Stimulated activated CD4-positive, alpha-beta T cell treated with anti-CD3 and anti-CD28 coated beads, Interleukin-15, amount 100 ng/mL, for 1 hour (primary cell): ENCODE measurements at places on chromosomes 5 and 9.

DNA sequence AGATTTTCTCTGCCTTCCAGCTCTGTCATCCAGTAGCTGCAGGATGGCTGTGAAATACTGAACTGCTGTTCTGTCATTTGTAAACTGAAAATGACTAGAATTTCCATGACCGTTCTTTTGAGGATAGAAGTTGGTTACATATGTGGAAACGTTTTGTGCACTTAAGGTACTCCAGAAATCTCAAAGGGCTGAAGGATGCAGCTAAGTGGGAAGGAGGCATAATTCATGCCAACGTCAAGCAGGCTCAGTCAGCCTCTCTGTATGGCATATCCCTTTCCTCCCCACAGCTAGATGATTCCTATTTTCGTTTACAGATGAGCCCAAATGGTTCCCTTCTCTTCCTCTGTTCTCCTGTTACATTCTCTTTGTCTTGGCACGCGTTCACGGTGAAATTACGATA, 257.6 kb downstream of the FBXL7 start:
- no peak for DNase-seq

DNA sequence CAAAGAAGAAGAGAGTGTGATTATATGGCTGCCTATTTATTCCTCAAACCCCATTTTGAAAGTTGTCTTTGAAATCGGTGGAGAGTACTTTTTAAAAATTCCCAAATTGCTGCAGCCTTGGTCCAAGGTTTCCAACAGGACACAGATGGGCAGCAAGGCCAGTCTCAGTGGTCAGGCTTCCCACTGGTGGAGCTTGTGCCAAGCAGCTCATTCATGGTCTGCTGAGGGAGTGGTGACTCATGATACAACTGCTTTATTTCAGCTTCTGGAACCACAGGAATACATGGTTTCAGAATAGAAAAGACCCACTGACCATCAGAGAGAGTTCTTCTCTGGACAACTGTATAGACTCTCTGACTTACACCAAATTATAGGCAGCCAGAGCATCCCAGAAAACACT, 673.1 kb upstream of the KLF4 start:
- no peak for DNase-seq

- no peak for DNase-seq
These were observed 238.2 kb downstream of the SLIT3 start for GRCh38 chr5:169062690-169063089.

- no peak for DNase-seq
These were observed 1087.7 kb upstream of the ARRDC3 start for GRCh38 chr5:92470770-92471169.

DNA sequence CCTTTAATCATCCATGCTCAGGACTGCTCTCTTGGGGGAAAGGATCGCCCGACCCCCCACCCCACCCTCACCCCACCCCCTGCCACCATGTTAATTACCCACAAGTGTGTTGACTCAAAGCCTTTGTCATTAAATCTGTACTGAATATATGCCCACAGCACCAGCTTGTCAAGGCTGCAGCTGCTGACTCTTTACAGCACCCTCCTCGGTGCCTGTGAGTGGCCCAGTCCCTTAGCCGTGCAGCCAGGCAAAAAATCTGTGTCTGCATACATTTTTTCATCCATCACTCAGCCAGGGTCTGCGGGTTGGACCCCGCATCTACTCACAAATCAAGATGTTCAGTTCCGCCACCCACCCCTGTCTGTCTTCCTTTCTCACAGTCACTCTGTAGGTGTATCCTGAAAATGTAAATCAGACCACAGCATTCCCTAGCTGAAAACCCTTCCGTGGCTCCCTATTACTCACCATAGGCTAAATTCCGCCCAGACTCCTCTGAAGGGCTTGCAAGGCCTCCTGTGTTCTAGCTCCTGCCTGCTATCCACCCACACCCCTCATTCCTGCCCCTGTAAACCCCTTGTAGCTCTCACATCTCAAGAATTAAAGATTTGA, 53.7 kb upstream of the KCNIP1 start:
- DNase-seq = no peak

- no peak for DNase-seq
These were observed 134.3 kb upstream of the ICE1 start for GRCh38 chr5:5288201-5288600.

GRCh38 chr5:43608406-43608805, 5.4 kb downstream of the NNT start:
- no peak for DNase-seq

DNA sequence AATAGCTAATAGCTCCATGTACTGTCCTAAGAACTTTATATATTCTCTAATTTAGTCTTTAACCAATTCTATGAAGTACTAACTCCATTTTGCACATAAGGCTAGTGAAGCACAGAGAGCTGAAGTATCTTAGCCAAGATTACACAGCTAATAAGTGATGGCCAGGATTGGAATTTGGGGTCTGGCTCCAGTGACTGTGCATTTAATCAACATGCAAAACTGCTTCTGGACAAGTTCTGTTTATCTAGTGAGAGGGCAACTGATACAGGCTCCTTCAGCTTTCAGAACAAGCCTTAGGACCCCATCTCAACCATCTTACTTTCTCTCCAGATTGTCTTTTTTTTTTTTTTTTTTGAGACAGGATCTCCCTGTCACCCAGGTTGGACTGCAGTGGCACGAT, 21.3 kb downstream of the SLC25A25 start:
- DNase-seq = no peak

DNA sequence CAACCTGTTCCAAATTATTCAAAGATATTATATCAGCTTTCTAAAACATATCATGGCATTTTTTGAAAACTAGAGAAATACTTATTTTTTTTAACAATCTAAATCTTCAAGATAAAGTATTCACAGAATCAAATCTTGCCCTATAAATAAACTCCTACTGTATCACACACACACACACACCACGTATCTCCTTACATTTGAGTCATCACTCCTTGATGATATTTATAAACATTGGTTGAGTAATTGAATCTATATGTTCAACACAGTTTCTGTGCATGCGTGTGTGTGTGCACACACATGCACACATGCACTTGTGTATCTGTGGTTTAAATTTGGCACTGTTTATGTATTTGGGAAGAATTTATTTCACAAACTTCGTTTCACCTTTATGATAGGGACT, 1716.4 kb downstream of the EFNA5 start:
- no peak for DNase-seq

- DNase-seq = no peak
These were observed 414.1 kb downstream of the ARHGEF28 start for GRCh38 chr5:74040065-74040551.

DNA sequence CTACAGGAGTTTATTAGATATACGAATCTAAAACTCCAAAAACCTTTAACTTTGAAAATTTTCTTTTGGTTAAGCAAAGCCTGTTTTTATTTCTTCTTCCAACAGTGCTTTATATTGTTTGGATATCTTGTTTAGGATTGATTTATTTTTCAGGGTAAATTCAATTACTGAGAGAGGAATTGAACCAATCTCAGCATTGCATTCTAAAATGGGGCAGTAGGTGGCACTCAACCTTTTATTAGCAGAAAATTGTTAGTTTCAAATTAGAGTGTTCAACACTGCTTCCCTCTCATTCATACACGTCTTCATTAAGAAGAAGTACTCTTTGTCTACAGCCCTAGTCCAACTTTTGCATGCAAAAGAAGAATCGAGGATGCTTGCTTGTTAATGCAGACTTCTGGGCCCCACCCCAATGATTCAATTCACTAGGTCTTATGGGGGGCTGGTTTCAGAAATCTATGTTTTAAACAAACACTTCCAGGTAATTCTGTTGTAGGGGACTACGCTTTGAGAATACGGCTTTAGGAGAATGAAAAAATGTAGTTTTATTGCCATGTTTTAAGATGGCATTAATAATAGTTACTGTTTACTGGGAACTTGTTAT, 26.6 kb downstream of the MRPL22 start:
- DNase-seq = no peak

DNA sequence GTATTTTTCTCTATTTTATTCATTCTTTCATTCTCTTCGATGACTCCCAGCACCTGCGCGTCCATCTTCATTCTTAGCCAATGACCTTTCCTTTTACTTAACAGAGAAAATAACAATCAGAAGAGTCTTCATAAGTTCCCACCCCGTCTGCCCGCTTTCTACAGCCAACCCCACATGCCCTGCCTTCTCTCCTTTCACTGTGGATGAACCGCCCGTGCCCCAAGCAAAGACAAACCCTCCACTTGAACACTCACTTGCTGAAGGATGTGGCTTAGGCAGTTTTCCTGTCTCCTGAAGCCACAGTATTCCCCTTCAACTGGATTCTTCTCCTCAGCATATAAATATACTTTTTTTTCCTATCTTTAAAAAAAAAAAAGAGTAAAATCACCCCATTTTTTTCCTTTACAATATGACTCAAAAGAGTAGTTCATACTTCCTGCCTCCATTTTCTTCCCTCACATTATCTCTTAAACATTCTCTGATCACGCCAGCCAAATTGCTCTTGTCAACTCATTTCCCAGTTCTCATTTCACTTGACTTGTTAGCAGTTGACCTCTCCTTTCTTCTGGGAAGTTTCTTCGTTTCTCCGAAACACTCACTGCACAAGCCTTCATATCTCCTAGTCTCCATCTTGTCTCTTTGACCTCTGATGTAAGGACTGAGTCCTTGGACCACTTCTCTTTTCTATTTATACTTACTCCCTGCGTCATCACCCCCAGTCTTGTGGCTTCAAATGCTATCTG, 11.1 kb downstream of the NIPSNAP3B start:
- DNase-seq = no peak

- DNase-seq = no peak
These were observed 7.4 kb upstream of the ADGRD2 start for GRCh38 chr9:124442826-124443225.

DNA sequence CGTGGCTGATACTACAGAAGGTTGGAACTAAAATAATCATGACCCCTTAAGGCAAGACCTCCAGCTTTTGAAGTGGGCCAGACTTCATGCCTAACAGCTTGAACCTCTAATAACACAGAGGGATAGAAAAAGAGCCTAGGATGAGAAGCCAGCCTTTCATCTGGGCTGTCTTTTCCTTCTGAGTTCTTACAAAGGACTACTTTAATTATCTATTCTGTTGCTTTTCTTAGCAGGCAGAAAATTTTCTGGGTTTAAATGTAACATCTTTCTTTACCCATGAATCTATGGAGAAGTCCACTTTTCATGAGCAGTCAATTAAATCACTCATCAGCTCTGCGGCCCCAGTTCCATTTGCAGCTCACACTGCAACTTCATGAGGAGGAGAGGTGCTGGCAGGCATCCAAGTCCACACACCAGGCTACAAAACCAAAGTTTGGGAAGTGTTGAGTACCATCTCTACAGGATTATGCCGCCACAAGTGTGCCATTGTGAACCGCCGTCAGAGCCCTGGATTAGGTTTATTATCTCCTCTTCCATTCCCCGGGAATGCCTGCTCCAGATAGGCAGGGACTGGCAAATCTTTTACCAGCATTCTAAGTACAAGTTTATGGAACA, 192.0 kb downstream of the TLE4 start:
- no peak for DNase-seq

- DNase-seq = no peak
These were observed 70.7 kb upstream of the SLC25A51 start for GRCh38 chr9:37974506-37975173.

- DNase-seq = no peak
These were observed 322.1 kb downstream of the ARHGEF28 start for GRCh38 chr5:73947906-73948640.

DNA sequence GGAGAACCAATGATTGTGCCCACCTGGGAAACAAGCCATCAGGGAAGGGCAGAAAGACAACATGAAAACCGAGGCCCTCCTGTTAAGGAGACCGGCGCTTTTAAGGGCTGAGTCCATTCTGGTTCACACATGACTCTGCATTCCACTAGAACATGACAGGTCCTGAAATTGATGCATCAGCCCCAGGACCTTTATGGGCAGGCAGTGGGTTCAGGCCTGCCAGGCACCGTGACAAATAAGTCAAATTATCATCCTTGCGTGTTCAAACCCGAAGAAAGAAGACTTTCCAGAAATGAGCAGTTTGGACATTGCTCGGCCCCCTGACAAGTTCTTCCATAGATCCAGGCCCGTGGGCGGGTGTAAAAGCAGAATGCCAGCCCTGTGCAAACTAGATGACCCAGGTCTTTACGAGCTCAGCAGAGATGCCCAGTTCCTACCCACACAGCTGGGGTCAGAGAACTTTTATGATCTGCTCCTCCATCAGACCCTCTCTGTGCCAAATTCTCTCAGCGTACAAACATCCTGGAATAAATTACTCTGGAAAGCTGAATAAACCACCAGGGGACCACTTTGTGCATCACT, 295.5 kb upstream of the WWC1 start:
- no peak for DNase-seq

DNA sequence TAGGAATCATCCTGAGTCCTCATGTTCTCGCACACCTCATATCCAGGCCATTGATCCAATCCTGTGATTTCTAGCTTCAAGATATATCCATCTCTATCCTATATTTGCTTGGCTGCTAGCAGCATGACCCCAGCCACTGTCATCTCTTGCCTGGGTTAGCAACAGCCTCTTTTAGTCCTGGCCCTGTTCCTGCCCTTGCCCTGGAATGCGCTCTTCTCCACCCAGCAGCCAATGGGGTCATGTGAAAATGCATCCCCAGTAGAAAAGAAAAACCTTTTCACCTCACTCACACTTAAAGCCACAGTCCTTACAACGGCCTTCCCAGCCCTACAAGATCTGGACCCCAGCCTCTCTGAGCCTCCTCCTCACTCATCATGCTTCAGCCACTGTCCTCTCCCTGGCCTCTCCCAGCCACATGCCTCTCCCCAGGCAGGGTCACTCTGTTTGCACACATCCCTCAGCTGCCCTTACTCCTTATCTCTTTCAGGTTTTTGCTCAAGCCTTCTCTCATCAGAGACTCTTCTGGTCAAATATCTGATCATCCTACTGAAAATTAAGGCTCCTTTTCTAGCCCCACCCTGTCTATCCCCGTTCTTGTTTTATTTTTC, 34.3 kb upstream of the NR3C1 start:
- no peak for DNase-seq

DNA sequence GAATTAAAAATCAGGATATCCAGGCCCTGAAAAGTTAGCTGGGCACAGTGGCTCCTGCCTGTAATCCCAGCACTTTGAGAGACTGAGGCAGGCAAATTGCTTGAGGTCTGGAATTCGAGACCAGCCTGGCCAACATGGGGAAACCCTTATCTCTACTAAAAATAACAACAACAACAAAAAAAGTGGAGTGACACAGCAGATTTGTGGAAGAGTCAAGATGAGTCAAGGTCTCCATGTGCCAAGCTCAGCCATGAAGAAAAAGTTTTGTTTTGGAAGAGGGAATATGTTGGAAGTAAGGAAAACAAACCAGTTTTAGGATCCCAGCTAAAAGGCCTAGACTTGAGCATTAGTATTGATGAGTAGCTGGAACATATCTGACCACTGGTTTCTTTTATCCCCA, 14.7 kb downstream of the LRRC70 start:
- no peak for DNase-seq

GRCh38 chr9:26956860-26957233, 635 bp downstream of the IFT74 start:
- no peak for DNase-seq

GRCh38 chr5:179406031-179406961, 61.0 kb upstream of the ADAMTS2 start:
- no peak for DNase-seq
